ENCODE measurements at places on chromosomes 1 and 21. TPM values are rescaled to one million over a fixed set of nuclear protein-coding genes. Genes with fewer than 3 reads are reported as not detected.

DNA sequence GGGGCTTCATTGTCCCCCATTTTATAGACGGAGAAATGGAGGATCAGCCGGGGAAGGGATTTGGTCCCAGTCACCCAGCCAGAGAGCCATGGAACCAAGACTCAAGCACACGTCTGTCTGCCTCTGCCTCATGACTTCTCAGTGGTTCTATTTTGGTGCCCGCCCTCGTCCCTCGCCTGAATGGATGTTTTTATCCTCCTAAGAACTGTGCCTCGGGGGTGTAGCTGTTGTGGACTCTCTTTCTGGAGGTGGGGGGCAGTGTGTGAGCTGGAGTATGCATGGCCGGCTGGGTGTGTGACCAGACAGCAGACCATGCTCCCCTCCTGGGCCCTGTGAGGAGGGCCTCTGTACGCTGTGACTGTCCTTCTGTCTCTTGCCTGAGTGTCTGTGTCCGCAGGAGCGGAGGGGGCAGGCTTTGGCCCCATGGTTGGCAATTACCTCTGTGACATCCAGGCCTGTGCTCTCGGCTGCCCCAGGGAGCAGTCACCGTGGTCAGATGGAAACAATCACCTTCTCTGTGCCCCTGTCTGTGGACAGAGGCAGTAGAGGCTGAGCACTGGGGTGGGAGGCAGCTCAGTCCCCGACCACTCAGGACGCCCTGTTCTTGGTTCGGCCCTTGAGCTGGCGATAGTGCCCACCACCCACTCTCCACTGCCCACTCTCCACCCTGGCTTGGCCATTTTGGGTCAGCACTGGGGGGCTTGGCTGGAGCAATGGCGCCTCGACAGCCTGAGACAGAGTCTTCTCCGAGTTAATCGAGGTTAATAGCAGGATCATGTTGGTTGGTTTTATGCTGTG lies 20.4 kb downstream of the WNT4 start:
- H3K36me3 ChIP-seq: peaks cover 26% of the 10 kb centered on the region
- peaks cover 7% of the 10 kb centered on the region for H3K4me1 ChIP-seq
- no peak overlapping the region for H3K4me3 ChIP-seq
- no peak for DNase-seq
- H3K27me3 ChIP-seq: no peaks in the 10 kb centered on the region

Gene RGSL1
- not detected for total RNA-seq

Gene NCF2
- total RNA-seq: 26.0 TPM

DNA sequence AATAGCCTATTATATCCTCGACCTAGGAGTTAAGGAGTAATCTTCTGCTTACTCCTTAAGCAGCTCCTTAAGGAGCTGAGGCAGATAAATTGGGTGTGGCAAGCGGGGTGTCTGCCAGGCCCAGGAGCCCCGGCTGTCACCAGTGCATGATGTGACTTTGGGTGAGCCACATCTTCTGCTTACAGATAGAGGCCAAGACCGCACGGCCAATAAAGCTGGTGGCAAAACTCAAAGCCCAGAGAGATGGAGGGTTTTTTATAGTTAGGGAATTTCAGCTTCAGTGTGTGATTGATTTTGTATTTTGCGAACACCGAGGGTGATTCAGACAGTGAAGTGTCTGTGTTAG lies 9.8 kb downstream of the MX2 start:
- H3K27me3 ChIP-seq: no peaks in the 10 kb centered on the region

- DNase-seq: no peak
- peaks cover 6% of the 10 kb centered on the region for H3K4me1 ChIP-seq
- no peaks in the 10 kb centered on the region for H3K27me3 ChIP-seq
- H3K27ac ChIP-seq: no peak overlapping the region
- no peaks in the 10 kb centered on the region for H3K36me3 ChIP-seq
Observed at GRCh38 chr1:218705391-218705790, 360.3 kb downstream of the TGFB2 start.

Data from esophagus muscularis mucosa (tissue), 4 donors.